Activated T-helper 2 cell treated with anti-CD3 and anti-CD28 coated beads, Interferon-gamma antibody, Interleukin-2, Interleukin-4, amounts not matched to agents 10 μg/mL and 5 μg/mL and 100 μg/mL, durations not matched to agents 14 hours and 24 hours and 36 hours (primary cell): ENCODE measurements at places on chromosomes 11 and 22.

DNA sequence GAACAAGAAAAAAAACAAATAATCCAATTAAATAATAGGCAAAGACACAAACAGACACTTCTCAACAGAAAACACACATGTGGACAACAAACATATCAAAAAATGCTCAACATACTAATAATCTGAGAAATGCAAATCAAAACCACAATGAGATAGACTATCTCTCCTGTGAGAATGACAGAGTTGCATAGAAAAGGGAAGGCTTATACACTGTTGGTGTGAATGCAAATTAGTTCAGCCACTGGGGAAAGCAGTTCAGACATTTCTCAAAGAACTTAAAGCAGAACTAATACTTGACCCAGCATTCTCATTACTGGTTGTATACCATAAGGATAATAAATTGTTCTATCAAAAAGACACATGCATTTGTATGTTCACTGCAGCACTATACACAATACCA is 637.8 kb upstream of the LUZP2 start:
- no peak for DNase-seq

DNA sequence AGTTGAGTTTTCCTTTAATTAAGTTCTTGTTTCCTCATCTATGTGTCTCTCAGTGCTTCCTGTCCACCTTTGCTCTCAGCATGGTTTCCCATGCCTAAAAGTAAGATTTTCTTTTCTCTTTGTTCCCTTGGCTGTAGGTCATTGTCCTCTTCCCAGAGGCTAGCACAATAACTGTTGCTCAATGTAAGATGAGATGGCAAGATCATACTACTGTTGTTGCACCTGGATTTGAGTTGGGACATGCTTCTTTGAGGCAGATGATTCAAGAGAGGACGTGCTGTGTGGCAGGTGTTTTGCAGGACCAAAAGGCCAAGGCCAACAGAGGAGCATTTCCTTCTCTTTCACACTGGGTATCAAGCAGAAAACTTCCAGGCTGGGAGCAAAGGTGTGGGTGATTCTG is 11.3 kb upstream of the NELL1 start:
- DNase-seq: no peak

DNA sequence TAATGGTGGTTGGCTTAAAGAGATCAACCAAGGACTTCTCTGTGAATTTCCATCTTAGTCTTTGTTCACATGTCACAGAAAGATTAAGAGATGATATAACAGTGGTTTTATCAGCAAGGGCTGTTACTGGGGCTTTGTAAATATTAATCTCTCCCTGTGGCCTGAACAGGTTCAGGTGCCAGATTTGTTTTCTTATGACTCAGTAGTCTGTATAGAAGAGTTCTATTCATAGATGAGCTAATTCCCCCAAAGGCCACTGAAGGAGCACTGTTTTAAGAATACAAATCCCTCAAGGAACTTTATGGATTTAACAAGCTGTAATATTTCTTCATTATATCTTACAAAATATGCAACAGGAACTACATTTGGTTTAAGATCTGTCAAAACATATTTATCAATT is 50.4 kb downstream of the TCP11L1 start:
- no peak for DNase-seq

GRCh38 chr11:69317401-69318092 is 23.6 kb downstream of the MYEOV start:
- no peak for DNase-seq

DNA sequence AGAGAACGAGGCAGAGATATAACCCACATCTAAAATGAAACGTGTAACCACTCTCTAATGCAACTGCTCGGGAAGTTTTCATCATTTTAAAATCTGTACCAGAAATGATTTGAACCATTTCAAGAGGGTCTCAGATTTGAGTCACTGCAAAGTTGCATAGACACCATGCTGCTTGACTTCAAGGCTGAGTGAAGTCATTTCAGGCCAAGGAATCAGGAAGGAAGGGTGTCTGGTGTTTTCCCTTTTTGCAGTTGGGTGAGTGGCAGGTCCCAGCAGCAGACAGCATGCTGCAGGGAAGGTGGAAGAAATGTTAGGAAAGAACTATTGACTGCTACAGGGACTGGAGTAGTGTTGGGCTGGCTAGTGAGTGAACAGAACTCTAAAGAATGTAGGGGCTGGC is 16.5 kb downstream of the TANGO2 start:
- DNase-seq: no peak

GRCh38 chr11:112185883-112186282 is 10.6 kb downstream of the BCO2 start:
- DNase-seq: no peak

DNA sequence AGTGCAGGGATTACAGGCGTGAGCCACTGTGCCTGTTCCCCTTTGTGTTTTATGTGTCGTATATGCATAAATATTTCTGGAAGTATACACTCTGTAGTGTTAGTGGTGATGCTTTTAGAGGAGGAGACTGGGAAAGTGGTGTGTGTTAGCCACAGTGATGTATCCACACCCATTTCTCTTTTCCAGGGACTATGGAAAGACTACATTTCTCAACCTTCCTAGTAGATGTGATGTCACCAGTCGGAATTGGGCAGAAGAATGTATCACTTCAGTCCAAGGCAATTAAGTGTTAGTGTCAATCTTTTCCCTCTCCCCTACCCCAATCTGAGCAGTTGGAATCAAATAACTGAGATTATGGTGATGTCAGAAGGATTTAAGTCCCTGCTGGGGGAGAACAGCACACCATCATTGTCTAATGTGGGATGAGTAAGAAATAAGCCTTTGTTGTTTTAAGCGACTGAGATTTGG is 5.8 kb upstream of the ATG16L2 start:
- DNase-seq: no peak

DNA sequence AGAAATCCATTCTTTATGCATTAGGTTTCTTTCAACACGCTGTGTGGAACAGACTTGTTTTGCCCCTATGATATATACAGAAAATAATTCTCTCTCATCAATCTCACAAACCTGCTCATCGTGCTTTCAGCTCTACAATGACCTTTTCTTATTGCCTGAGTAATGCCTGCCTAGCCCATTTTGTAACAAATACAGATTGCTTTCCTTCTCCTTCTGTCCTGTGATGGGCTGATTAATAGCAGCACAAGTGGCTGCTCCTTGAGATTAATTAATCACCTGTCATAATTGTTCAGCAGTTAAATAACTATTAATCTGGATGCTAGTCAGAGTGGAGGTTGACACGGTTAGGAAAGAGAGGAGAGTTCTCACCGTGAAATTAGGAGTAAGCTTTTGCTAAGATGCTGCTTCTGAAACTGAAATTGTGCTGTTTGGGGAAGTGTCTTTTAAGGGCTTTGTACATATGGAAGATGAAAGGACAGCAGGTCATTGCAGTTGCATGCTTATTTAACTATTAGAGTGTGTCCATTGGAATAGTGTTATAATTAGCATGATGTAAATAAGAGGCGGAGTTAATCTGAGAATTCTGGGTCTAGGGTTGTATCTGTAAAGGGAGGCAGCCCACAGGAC is 1430.5 kb downstream of the FAM181B start:
- no peak for DNase-seq

DNA sequence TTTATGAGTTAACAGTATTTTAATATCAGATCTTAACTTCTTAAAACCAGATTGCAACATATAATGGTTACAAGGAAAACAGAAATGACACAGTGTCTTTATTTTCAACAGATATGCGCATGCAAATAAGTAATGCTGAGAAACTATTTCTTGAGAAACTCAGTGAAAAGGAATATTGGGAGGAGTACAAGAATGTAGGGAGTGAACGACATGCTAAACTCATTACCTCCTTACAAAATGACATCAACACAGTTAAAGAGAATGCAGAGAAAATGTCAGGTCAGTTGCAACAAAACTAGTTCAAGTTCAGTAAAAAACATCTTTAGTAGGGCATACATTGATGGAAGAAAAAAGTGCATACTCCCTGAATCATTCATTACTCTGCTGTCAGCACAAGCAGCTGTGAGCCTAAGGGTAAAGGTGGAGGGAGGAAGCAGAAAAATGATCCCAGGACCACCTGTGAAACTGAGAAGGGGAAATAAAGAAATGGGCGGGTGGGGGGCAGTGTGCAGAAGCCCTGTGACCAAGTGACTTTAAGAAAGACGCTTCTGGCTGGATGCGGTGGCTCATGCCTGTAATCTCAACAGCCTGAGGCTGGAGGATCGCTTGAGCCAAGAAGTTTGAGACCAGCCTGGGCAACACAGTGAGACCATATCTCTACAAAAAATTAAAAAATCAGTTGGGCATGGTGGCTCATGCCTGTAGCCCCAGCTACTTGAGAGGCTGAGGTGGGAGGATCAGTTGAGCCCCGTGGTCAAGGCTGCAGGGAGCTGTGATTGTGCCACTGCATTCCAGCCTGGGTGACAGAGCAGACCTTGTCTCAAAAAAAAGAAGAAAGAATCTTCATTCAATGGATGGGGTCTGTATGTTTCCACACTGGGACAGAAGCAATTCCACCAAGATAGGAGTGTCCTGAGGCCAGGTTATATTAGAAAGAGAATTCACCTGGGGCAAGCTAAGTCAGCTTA is 31.2 kb downstream of the CCDC83 start:
- no peak for DNase-seq

DNA sequence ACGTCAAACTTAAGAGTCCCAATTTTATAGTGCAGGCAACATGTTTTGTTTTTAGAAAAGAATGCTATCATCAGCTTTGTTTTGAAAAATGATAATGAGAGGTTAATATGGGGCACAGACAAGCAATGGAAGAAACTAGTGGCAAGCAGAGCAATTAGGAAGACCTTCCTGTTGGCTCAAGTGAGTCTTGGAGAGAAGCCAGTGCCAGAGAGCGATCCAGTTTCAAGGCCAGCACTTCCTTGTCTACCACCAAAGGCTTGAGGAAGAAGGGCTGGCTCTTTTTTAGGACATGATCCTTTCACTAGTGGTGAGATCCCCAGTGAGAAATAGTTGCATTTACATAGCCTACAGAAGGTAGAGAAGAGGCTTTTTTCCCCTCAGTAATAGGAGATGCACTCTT is 1340.7 kb downstream of the LRRC4C start:
- DNase-seq: no peak

- no peak for DNase-seq
These were observed 632.0 kb upstream of the KIRREL3 start for GRCh38 chr11:127632546-127632945.

DNA sequence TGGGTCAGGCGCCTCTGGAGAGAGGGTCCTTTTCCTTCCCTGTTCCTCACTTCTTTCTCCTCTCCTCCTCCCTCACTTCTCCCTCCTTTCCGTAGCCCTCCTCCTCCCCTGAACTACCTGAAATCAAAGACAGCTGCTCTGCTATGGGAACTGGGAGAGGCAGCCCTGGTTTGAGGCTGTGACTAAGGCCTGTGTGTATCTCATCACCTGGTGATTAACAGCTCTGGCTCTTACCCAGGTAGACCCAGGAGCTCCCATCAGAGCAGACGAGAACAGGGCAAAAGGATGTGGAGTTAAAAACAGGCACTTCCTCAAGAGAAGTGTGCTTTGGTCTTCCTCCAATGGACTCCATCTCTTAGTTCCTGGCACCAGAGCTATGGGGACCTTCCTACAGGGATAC is 5.8 kb downstream of the ISX start:
- DNase-seq: no peak

- DNase-seq: no peak
These were observed 27.7 kb upstream of the PPP2R1B start for GRCh38 chr11:111793863-111794262.

GRCh38 chr11:19840961-19841360 is 128.3 kb downstream of the NAV2 start:
- no peak for DNase-seq

DNA sequence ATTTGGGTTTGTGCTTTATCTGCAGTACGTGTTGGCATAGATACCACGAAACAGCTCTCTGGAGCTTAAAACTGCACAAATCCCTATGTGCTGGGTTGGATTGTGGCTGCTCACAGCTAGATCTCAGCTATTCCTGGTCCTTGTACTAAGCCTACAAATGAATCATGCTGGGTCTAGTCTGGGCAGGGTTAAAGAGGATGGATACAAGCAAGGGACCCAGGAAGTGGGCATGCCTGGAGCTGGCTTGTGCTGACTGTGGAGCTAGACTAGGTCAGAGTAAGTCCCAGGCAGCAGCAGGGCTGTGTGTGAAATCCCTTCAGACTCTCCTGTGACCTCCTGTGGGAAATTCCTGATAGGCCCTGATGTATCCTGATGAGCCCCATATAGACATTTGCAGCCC is 3.9 kb upstream of the E2F8 start:
- no peak for DNase-seq
